ENCODE measurements at places on chromosomes 13 and 19.

GRCh38 chr13:67043901-67044300 lies 186.2 kb downstream of the PCDH9 start:
- DNase-seq: no peak

DNA sequence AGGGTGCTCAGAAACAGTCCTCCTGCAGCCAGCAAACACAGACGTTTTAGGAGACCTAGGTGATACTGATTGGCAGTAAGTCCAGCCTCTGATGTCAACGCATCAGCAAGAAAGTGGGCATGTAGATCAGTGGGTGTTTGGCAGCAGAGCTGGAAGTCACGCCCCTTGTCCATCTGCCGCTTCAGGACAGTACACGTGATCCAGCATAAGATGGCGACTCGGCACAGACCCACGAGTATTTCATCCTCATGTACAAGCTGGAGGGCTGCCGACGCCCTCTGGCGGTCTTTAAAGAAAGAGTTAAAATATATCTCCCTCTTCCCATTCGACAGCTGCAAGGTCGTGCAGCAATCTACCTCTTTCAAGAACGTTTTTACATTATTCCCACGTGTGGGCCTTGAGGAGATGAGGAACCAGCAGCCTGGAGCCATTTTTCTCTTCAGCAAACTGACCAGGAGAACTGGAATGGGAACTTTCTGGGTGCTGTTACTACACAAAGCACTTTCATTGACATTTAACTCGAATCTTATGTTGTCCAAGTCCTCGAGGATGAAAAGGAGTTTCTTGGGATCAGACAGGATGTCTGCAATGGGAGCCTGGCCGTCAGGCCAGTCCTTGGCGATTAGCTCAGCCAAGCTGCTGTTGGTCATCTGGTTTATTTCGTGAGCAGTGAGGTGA lies 22.3 kb downstream of the NLRP11 start:
- peak; percentile 41 for DNase-seq

GRCh38 chr13:108609353-108609752 lies 20.1 kb upstream of the MYO16 start:
- no peak for DNase-seq

DNA sequence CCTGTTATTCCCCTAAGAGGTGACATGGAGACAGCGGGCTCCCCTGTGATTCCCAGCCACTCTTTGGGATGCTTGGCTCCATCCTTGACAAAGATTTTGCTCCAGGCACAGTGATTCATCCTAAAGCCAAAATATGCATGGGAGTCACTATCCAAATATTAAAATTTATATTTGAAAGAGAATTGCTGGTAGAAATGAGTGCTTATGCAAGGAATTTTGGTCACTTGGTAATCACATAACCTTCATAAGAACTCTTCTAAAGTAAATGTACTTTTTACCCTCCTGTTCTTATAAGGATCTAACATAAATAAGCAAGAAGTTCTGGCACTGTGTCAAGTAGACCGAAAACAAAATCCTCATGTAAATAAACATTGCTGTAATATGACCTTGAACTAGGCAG lies 385.8 kb downstream of the ITGBL1 start:
- DNase-seq: no peak

- no peak for DNase-seq
Observed at GRCh38 chr19:29378543-29379080, 147.2 kb upstream of the VSTM2B start.

GRCh38 chr13:50677687-50678463 lies 165.6 kb downstream of the DLEU7 start:
- no peak for DNase-seq

- no peak for DNase-seq
Observed at GRCh38 chr19:23095418-23095817, 21.4 kb upstream of the ZNF730 start.

DNA sequence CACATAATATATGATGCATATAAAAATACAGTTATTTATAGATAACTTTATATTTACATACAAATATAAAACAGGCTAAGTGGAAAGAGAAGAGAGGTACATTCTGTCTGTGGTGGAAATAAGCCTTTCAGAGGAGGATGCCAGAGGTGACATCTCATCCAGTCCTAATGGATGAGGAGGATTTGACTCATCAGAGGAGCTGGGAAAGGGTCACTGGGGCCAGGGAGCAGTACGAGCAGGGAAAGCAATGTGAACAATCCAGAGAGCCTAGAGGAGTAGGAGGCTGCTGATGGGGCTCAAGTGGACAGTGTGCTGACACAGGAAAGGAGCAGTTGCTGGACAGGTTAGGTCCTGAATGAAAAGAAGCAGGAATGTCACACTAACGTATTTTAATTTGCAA lies 18.6 kb downstream of the NALCN start:
- DNase-seq: no peak
